ENCODE measurements at places on chromosomes 3 and 15.
A peak's percentile ranks its signal among the peaks of the same experiment; 100 is the strongest.

GRCh38 chr3:141498598-141499223, 11.9 kb downstream of the RASA2 start:
- DNase-seq, result no peak

DNA sequence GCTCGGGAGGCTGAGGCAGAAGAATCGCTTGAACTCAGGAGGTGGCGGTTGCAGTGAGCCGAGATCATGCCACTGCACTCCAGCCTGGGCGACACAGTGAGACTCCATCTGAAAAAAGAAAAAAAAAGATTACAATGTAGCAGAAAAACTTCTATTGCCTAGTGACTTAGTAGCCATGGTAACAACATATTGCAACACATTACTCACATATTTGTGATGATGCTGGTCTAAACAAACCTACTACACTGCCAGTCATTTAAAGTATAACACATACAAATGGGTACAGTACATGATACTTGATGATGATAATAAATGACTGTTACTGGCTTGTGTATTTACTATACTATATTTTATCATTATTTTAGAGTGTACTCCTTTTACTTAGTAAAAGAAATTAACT, 125.6 kb downstream of the PLOD2 start:
- no peak for DNase-seq

DNA sequence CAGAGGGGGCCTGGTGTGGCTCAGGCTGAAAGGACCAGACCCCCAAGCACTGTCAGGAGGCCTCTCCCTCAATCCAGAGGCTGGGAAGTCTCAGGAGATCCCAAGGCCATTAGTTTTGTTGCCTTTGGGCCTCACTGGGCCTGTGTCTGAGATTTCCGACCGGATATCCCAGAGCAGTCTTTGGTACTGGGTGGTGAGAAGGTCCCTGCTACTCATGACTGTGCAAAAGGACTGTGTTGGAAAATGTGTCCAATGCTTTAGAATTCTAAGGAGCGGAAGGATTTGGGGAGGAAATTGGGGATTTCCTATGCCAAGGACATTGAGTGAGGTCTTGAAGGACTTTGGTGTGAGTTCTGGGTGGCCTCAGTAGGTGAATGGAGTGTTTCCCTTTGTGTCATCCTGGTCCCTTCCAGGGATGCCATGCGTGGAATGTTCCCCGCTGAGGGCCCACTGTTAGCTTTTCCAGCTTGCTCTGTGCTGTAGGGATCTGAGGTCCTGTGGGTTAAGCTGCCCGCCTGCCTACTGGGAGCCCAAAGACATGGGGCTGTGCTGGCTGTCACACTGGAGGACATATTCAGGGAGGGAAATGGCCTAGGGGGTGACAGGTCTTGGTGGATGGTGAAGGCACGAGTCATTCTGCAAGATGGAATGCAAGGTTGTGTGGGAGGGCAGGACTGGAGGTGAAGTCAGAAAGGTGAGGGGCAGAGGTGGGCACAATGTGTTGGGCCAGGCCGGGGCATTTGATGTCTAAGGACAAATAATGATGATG, 16.4 kb downstream of the SMAD6 start:
- no peak for DNase-seq

GRCh38 chr3:41195946-41196345, 3.4 kb upstream of the CTNNB1 start:
- no peak for DNase-seq

DNA sequence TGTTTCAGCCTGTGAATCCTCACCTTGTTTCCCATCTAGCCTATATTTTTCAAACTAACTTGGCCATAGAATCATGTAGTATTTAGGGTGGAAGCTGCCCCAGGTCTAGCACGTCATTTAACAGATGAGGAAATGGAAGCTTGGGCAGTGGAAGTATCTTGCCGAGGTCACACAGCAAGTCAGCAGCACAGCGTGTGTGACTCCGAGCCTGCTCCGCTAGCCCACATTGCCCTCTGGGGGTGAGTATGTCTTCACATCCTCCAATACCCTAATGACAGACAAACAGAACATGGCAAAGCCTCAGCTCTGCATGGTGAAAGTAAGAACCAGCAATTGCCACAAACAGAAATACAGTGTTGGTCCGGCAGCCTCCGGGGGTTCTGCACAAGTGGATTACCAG, 2.2 kb upstream of the CCR5 start:
- peak; percentile 59 for DNase-seq

DNA sequence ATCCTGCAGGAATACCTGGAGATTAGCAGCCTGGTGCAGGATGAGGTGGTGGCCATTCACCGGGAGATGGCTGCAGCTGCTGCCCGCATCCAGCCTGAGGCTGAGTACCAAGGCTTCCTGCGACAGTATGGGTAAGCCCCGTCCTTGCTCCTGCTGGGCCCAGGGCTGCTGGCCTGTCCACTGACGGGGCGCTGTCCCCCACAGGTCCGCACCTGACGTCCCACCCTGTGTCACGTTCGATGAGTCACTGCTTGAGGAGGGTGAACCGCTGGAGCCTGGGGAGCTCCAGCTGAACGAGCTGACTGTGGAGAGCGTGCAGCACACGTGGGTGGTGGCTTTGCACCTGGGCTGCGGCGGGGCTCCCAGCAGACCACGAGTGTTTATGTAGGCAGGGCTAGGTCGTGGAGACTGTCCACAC, 5.0 kb downstream of the FES start:
- no peak for DNase-seq

GRCh38 chr3:53162672-53163443, 1.8 kb downstream of the PRKCD start:
- DNase-seq, result no peak

DNA sequence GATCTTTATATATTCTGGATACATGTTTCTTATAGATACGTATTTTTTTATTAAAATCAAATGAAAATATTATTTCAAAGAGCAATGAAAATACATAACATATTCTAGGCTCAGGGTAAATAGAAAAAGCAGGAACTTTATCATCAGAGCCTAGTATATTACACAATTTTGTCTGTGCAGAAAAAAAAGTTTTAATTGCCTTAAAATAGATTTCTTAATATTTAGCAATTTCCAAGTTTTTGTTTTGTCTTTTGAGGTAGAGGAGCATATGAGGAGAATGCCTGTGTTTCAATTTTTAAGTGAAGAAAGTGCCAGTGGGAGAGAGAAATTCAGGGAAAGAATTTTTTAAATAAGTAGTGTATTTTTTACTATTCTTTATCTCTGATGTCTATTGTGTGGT, 10.5 kb downstream of the CAPN7 start:
- DNase-seq, result no peak

DNA sequence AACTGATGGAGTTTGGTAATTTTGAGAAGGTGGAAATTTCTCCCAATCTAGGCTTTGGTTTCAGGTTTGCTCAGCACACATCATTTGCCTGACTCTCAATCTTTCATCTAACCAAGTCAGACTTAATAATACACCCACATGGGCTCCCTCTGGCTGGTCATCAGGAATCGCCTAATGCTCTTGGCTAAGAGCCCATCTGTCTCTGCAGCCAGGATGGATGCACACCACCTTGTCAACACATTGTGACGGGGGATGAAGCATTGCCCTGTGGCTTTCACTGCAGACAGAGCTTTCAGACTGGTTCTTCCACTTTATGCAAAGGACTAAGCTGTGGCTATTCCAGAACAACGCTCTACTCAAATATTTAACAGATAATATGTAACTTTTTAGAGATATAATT, 3.0 kb upstream of the HDGFL3 start:
- no peak for DNase-seq

GRCh38 chr3:71858503-71859122, 73.7 kb upstream of the PROK2 start:
- no peak for DNase-seq

DNA sequence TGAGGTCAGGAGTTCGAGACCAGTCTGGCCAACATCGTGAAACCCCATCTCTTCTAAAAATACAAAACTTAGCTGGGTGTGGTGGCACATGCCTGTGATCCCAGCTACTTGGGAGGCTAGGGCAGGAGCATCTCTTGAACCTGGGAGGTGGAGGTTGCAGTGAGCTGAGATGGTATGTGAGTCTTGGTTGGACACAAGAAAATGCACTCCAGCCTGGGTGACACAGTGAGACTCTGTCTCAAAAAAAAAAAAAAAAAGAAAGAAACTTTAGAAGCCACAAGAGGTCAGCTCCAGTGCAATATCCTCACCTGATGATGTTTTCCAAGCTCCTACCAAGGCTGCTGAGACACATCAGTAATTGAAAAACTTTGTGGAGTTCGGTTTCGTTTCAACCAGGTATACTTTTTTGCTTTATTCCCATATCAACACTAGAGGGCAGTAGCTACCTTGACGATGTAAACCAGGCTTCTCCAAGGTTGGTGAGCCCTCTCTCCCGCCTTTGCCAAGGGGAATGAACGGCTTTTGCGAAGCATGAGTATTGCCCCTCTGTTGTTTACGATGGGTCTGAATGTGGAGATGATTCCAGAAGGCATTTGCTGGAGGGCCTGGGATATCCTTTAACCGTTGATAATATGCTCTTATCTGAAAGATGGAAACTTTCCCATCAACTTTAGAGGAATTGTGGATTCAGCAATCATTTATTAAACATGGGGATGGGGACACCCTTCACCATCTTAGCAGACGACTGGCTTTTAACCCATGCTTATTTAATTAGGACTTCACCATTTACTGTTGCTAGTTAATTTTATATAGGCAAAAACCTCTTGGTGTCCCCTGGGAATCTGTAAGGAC, 202.8 kb downstream of the SV2B start:
- DNase-seq, result peak; percentile 44

GRCh38 chr15:78023081-78023665, 54.3 kb downstream of the TBC1D2B start:
- no peak for DNase-seq

GRCh38 chr3:134839422-134839821, 44.4 kb downstream of the EPHB1 start:
- DNase-seq, result no peak

- DNase-seq, result no peak
Observed at GRCh38 chr15:87680208-87680607, 576.3 kb downstream of the NTRK3 start.

DNA sequence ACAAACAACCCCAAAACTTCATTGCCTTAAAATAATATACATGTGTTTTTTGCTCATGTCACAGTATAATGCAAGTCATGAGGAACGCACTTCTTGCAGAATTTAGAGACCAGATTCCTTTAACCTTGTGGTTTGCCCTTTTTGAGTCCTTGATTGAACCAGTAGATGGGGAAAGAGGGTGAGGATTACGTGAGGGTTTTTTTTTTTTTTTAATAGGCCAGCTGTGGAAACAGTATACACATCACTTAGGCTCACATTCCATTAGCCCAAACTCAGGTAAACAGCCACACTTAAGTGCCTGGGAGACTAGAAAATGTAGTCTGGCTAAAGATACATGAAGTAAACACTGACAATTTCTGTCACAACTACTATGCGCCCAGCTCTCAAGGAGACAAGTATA, 114.9 kb upstream of the MLF1 start:
- no peak for DNase-seq

DNA sequence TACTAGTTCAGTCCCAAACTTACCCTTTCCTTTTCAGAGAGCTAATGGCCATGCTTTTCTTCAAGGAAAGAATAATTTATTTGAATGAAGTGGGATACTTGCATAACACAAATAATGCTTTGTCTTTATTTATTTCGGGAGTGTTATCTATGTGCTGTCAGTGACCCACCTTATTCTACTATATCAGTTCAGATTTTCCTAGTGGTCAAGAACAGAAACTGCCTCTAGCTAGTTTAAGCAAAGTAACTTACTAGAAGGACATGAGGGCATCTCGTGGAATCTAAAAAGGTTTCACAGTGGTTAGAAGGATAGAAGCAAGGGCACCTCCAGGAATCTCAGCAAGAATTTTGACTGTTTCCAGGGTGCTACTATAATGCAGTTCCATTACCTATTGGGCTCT, 3.8 kb upstream of the TIMMDC1 start:
- no peak for DNase-seq

DNA sequence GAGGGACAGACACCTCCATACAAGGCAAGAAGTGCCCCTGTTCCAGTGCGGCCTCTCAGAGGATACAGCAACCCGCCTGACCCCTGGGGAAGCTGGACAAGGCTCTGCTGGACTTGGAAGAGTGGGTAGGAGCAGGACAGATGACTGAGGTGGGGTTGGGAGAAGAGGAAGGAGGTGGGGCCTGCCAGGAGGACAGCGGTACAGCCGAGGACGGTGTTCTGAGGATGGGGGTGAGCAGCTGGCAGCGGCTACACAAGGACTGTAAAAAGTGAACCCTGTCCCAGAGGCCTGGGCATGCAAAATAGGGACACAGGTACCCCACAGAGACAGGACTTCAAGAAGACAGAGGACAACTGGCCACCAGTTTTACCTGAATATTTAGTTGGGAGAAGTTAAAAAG, 23.5 kb upstream of the ELP6 start:
- DNase-seq, result no peak

DNA sequence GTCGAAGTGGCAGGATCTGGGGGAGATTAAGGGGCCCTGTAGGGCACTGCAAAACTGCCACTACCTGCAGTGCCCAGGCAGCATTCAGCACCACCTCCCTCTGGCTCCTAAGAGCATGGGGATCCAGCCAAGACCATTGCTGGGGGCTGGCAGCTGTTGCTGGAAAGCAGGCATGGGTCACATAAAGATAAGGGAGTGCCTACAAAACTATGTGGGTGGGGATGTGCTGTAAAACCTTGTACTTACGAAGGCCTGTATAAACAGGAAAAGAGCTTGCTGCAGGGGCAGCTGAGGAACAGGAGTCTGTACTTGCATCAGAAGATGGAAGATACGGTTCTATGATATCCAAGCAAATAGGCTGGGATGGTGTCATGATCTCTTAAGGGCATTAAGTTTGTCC, 27.1 kb downstream of the IL20RB start:
- DNase-seq, result no peak

DNA sequence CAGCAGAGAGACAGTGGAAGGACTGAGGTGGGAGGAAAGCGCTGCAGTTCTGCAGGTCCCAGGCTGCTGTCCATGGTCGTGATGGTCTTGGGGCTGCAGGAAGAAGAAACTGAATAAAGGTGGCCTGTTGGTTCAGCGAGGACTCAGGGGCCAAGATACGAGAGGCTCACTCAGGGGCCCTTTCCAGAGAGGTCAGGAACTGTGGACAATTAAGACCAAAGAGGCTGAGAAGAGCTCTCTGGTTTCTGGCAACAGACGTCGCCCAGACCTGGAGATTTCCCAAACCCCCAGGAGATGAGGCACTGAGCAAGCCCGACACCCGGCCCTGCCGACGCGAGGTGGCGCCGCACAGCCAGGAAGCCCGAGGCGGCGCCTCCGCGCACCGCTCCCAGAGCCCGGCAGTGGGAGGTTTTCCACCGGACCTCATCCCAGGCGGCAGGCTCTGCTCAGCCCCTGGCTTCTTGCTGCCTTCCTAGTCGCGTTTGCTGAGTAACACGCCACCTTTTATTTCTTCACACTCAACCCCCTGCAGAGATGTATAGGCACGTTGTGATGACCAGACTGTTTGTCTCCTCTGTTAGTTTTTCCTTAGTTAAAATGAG, 56.4 kb upstream of the ARRDC4 start:
- peak; percentile 86 for DNase-seq

DNA sequence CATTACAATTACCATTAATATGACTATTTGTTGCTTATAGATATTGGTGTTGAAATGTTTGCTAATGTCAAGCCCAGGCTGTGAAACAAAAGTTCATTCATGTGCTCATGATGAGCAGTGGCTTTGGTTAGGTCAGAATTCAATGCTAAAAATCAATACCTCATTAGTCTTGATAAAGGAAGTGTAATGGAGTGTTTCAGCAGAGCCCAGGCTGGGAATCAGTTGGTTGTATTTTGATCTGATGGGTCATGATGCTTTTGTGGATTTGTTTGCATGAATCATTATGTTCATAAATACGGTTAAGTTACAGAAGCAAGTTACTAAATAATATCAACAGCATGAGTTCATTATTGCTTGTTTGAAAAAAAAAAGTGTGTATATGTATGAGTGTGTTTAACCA, 13.6 kb upstream of the ZNF774 start:
- no peak for DNase-seq

GRCh38 chr3:55244247-55244646, 242.9 kb downstream of the WNT5A start:
- no peak for DNase-seq

All from WTC11 (cell line).